Right atrium auricular region (tissue), 2 donors: ENCODE measurements at places on chromosomes 3 and 15. TPM values are rescaled to one million over a fixed set of nuclear protein-coding genes. Genes with fewer than 3 reads are reported as not detected.

Gene PPARG
- 12.3 TPM for total RNA-seq

DNA sequence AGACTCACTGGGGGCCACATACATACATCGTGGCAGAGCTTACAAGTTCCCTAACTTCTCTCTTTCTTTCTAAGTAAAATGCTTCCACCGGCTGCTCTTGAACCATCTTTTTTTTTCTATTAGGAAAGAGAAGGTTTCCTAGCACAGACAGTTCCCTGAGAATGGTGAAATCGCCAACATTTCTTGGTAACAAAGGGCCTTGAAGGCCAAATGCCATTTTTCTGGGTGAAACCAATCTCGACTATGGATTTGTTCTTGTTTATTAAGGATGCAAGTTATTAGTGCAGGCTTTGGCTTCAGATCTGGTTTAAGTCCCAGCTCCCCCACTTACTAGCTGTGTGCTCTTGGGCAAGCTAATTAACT, 3.0 kb downstream of the LMCD1 start:
- peaks cover 24% of the 10 kb centered on the region for H3K36me3 ChIP-seq
- H3K27ac ChIP-seq, result peak overlapping the region; percentile 79
- H3K27me3 ChIP-seq, result no peaks in the 10 kb centered on the region
- H3K4me1 ChIP-seq, result no peaks in the 10 kb centered on the region

Gene SELENOS
- total RNA-seq, result 52.4 TPM

- H3K4me1 ChIP-seq, result no peaks in the 10 kb centered on the region
- no peak overlapping the region for H3K27ac ChIP-seq
- H3K27me3 ChIP-seq, result no peaks in the 10 kb centered on the region
- H3K36me3 ChIP-seq, result no peaks in the 10 kb centered on the region
- H3K4me3 ChIP-seq, result no peak overlapping the region
These were observed 693.6 kb downstream of the CADM2 start for GRCh38 chr3:85652360-85652759.

GRCh38 chr3:194277104-194277785, 73.9 kb downstream of the CPN2 start:
- DNase-seq, result peak; percentile 77
- no peaks in the 10 kb centered on the region for H3K36me3 ChIP-seq
- no peaks in the 10 kb centered on the region for H3K4me1 ChIP-seq
- H3K27ac ChIP-seq, result peak overlapping the region; percentile 66

- no peaks in the 10 kb centered on the region for H3K27me3 ChIP-seq
- H3K4me3 ChIP-seq, result peak within 1 kb of the TSS; percentile 84
- no peaks in the 10 kb centered on the region for H3K4me1 ChIP-seq
- peaks cover 43% of the 10 kb centered on the region for H3K36me3 ChIP-seq
- peak within 1 kb of the TSS; percentile 99 for H3K27ac ChIP-seq
- peak; percentile 87 for DNase-seq
These were observed at the start of gene FAM131A for GRCh38 chr3:184337399-184337714. Gene FAM131A (plus strand): TSS chr3:184337600. CDS start chr3:184337631, 31 bp downstream.

DNA sequence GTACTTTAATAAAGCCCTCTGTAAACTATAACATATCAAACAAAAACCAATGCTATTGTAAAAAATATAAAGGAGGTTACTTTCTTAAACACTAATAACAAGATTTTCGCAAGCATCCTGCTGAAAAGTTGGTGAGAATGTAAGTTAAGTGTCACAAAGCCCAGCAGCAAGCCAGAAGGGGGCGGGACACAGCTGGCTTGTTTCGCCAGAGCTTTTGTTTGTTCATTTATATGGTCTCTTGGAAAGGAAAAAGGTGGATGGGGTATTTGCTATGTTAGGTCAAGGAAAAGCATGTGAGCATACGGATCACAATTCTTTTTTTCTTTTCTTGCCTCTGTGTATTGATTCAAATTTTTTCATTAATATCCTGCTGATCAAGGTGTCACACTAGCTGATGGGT, 59.9 kb downstream of the HACD2 start:
- no peak overlapping the region for H3K27ac ChIP-seq
- no peaks in the 10 kb centered on the region for H3K4me1 ChIP-seq
- H3K4me3 ChIP-seq, result no peak overlapping the region
- no peak for DNase-seq
- peaks cover 10% of the 10 kb centered on the region for H3K36me3 ChIP-seq
- no peaks in the 10 kb centered on the region for H3K27me3 ChIP-seq

GRCh38 chr15:54576298-54576935, 598.2 kb downstream of the UNC13C start:
- no peak overlapping the region for H3K4me3 ChIP-seq
- H3K4me1 ChIP-seq, result no peaks in the 10 kb centered on the region

Gene IMPG2
- total RNA-seq, result 0.15 TPM

Gene RTP3
- not detected for total RNA-seq

GRCh38 chr15:100373120-100373896, 31.5 kb upstream of the ADAMTS17 start:
- no peaks in the 10 kb centered on the region for H3K4me1 ChIP-seq
- H3K27me3 ChIP-seq, result no peaks in the 10 kb centered on the region
